Eye (tissue), 1 donor: ENCODE measurements at places on chromosomes 1 and 21.

- no peak for DNase-seq
These were observed 16.8 kb downstream of the CCDC185 start for GRCh38 chr1:223410036-223410435.

DNA sequence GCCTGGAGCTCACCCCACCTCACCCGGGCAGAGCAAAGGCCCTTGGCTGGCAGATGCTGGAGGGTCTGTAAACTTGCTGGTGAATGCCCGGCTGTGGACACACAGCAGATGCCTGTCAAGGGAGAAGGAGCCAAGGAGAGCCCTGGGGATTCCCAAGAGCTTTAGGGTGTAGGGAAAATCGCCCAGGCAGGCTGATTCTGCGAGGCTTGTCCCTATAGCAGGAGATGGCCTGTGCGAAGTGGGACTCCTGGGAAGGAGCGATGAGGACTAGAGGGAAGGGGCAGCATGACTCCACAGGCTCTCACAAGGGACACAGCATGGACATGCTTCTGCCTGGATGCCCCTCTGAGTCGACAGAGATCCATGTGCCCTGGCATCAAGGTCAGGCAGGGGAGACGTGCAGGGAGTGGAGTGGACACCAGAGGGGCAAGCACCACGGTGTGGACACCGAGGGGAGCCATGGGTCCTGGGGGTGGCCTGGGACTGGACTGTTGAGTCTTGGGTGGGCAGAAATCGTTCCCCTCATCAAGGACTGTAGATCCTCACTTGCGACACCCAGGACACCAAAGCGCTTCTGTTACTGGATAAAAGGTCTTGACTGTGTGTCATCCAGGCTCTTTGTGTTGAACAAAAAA is 71.4 kb upstream of the ABCG1 start:
- DNase-seq, result no peak

- DNase-seq, result no peak
These were observed 43.2 kb upstream of the ADGRL2 start for GRCh38 chr1:81757398-81758020.

- no peak for DNase-seq
These were observed 48.9 kb downstream of the GORAB start for GRCh38 chr1:170580636-170581440.

GRCh38 chr1:203888807-203889251 is 27.4 kb downstream of the SNRPE start:
- DNase-seq, result no peak

DNA sequence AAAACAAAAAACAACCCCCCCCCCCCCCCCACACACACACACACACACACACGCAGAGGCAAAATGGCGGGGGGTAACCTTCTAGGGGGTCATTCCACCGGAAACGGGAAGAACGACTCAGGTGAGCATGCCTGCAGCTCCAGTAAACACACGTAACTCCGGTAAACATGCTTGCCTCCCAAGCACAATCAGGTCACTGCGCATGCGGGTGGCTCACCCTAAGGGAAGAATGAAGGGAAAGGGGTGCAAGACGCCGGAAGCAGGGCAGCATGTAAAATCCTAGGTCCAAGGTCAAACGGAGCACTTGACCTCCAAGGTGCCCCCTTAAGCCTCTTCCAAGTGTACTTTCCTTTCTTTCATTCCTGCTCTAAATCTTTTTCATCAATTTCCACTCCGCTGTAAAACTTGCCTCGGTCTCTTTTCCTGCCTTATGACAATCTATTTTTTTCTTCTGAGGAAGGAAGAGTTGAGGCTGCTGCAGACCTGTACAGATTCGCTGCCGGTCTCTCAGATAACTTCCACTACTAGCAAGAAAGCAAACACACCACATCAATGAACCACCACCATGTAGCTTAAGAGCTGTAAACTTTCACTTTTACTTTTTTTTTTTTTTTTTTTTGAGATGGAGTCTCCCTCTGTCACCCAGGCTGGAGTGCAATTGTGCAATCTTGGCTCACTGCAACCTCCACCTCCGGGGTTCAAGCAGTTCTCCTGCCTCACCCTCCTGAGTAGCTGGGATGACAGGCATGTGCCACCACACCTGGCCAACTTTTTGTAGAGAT is 21.0 kb upstream of the CBR3 start:
- no peak for DNase-seq

- no peak for DNase-seq
These were observed 35.9 kb downstream of the PARP1 start for GRCh38 chr1:226371866-226372490.

- no peak for DNase-seq
These were observed 71.3 kb downstream of the AHCTF1 start for GRCh38 chr1:246860401-246860800.
